ENCODE measurements at places on chromosomes 6 and 20.

DNA sequence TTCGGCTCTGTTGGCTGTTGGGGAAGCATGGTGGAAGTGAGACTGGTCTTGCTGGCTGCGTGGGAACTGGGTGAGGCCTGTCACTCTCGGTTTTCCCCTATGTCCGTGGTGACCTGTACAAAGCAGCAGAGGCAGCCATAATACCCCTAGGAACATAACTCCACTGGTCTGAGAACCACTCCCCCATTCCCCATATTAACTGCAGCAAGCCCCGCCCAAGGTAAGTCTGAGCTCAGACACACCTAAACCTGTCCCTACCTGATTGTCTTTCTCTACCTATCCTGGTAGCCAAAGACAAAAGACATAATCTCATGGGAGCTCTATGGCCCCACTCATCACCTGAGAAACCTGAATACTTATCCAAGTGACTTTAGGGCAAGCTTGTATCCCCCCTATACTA, 156.3 kb upstream of the PHACTR1 start:
- no peak for DNase-seq

DNA sequence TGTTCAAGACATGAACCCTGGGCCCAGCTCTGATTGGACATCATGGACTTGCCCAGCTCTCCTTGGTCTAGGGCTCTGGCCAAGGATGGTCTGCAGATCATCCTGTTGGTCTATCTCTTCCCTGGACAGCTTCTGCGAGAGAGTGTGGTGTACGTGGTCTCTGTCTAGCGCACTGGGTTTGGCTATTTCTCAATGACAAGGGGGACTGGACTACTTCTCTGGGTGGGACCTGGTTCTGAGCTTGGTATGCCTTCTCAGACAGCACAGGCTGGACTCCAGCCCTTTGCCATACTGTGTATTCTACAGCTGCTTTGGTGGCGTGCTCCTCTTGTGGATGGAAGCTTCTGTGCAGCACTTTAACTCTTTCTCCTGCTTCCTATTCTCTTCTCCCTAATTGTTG, 8.5 kb upstream of the RAET1E start:
- no peak for DNase-seq

DNA sequence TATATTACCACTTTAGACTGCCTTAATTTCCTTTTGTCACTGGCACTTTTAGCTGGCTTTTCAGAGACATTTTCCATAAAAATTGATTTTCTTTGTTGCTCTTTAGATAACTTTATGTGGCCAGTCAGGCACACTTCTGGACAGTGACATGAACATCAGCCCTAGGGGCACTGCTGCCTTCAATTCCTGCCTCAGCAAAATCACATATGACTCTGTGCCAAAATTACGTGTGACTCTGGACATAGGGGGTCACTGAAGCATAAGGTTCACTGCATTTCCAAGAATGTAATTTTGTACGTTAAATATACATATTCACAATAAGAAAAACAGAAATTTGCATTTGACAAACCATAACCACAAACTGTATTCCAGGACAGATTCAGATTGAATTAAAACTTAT, 66.5 kb downstream of the ESF1 start:
- DNase-seq, result no peak

DNA sequence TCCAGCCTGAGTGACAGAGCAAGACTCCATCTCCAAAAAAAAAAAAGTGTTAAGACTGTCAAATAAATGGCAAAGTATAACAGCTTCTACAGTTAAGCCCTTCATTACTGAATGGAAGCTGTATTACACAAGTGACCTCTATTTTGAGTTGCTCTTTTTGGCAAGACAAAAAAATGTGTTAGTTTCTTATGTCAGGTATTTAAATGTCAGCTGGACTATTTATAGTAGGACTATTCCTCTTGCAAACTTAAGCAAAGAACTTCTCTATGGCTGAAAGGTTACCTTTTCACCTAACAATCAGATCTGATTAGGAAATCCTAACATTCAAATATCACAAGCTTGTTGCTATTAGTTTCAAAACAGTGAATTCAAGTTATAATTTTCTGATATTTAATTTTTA, 12.4 kb downstream of the UBE2V1 start:
- DNase-seq, result no peak

GRCh38 chr6:25107218-25107617, 171.5 kb upstream of the RIPOR2 start:
- no peak for DNase-seq

DNA sequence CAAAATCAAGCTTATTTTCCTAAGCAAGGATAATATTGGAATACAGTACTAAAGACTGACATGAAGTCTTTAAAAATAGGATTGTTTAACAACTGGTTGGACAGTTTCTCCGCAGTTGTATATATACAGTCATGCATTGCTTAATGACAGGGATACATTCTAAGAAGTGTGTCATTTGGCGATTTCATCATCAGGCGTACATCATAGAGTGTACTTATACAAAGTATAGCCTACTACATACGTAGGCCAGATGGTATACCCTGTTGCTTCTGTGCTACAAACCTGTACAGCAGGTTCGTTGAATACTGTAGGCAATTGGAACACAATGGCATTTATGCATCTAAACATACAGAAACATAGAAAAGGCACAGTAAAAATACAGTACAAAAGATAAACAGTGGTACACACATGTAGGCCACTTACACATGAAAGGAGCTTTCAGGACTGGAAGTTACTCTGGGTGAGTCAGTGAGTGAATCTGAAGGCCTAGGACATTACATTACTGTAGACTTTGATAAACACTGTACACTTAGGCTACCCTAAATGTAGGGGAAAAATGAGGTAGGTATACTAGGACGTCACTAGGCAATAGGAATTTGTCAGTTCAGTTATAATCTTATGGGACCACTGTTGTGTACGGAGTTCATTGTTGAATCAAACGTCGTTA, 20.1 kb downstream of the HECA start:
- DNase-seq, result peak; percentile 34

DNA sequence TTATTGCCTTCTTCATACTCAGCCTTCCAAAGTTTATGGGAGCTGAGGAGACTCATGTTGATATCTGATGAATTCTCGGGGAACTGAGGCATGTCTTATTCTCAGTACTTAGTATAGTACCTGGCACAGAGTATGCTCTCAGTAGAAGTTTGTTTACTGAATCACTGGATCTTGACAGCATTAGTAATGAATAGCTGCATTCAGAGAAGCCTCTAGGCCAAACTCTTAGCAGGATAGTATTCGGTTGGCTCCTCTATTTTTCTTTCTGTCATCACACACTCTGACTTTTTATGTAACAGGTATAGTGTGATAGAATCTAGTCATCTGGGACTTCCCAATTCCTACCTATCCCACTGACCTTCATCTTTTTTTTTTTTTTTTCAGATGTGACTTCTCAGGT, 566.4 kb upstream of the MAN1A1 start:
- DNase-seq, result no peak

DNA sequence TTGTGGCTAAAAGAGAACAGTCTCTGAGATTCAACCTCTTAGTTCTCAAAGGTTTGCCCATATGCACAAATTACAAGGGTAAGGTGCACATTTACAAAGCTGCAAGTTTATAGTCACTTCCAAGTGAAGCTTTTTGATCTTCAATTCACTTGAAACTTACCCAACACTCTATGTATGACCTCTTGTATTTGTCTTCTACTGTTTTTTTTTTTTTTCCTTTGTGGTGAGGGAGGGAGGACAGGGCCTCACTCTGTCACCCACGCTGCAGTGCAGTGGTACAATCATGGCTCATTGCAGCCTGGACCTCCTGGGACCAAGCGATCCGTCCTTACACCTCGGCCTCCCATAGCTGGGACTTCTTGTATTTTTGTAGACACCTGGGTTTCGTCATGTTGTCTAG, 4.5 kb upstream of the FOXO3 start:
- no peak for DNase-seq

DNA sequence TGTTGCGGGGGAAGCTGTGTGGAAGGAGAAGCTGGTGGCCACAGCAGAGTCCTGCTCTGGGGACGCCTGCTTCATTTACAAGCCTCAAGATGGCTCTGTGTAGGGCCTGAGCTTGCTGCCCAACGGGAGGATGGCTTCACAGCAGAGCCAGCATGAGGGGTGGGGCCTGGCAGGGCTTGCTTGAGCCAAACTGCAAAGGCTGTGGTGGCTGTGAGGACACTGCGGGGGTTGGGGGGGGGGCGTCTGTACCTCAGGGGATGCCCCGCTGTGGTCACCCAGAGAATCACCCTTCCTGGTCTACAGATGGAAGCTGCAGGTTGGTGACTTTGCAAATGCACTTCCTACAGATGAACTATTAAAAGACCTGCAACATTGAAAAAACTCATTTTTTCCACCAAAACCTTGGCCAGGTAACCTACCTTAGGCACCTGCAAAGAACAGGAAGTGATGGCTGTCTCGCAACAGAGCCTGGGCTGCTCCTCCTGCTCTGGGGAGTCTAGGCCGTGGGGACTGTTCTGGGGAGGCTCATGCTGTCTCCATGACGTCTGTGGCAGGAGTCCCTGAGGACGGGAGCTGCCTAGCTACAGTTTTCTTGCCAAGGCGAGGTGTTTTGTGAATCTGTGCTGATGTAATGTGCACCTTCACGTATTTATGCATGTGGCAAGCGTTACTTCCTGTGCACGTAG, 7.3 kb downstream of the NPBWR2 start:
- DNase-seq, result no peak

DNA sequence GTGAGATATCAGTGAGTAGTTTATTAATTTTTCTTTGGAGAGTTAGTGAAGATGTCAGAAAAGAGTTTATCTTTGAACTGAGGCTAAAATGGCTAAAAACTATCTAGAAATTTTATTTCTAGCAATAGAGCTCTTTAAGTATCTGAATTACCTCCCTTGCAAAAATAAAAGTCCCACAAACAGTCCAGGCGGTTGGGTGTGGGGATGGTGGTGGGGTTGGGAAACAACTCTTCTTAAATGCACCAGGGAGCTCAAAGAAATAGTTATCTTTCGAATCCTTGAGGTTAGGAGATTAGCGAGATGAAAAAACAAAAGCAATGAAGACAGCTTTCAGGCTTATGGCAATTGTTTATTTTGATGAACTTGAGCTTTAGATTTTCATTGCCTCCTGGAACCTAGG, 1299.1 kb upstream of the ADGRB3 start:
- no peak for DNase-seq

- DNase-seq, result no peak
Observed at GRCh38 chr6:72505446-72505845, 116.4 kb upstream of the KCNQ5 start.

DNA sequence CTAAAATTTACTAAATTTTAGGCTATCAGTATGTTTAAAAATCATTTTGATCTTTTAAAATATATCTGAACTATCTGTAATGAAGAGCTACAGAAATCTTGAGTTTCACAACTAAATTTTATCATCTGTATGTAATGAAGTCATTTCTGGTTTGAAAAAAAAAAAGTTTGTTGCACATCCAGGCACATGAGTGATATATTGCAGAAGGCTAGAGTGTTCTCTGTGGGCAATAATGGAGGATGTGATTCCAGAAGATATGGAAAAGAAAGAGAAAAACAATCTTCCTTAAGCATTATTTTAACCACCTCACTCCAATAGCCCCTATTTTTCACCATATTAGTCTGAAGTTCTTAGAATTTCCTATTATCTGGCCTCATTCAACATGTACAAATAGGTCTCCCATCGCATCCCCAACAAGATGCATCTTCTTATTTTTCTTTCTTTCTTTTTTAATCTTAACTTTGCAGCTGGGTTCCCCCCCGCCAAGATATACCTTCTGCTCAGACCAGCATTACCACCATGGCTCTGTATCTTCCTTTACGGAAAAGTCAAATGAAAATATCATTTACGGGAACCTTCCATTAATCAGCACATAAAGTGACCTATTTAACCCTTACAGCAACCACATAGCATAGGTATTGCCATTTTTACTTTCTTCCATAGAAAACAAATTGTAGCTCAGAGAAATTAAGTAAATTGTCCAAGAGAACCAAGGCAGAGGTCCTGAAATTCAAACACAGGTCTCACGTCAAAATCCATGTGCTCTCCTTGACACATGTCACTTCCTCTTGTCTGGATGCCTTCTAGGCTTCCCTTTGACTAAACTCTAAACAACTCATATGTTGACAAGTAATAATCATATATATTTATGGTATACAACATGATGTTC, 116.9 kb downstream of the KIF13A start:
- no peak for DNase-seq

- no peak for DNase-seq
Observed at GRCh38 chr6:122122202-122122601, 277.2 kb upstream of the HSF2 start.

- DNase-seq, result no peak
Observed at GRCh38 chr6:113068570-113068969, 721.4 kb downstream of the RFPL4B start.

DNA sequence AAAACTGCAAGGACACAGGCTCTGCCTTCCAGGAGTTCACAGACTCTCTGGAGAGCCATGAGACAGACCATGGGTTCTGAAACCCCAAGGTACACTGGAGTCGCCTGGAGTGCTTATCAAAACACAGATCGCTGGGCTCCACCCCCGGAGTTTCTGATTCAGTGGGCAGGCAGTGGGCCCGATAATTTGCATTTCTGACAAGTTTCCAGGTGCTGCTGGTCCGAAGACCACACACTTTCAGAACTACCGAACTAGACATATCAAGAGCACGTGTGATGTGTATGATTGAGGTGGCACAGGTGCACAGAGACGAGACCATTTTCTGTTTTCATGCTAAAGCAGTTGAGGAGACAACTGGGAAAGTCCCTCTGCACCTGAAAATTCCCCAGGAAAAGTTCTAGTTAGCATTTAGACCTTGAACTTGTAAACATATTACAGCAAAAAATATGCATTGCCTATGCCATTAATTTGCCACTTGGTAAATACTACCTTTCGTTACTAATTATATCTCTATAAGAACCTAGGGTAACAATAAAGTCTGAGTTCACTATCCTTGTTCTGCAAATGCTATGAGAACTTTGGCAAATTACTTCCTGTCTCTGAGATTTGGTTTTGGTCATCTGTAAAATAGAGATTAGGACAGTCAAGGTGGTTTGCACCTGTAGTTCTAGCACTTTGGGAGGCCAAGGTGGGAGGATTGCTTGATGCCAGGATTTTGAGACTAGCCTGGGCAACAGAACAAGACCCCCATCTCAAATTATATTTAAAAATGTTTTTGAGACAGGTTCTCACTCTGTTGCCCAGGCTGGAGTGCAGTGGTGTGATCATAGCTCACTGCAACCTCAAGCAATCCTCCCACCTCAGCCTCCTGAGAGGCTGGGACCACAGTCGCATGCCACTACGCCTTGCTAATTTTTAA, 14.3 kb upstream of the PIM1 start:
- peak; percentile 87 for DNase-seq

DNA sequence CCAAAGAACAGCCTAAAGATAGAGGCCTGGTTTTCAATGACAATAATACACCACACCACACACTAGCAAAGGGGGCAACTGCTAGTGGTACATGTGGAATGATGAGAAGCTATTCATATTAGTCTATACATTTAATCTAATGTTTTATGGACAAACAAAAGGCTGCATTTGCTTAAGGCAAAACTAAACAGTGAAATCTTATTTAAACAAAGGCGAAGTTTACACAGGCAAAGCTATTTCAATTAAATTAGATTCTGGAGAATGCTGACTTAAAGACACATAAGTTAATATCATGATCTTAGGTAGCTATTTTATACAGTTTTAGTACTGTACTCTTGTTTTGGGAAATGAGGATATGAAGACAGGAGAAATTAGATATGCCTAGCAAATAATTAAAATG, 53.9 kb upstream of the SIM1 start:
- DNase-seq, result no peak
